ENCODE measurements at places on chromosomes 16 and 17. TPM values are rescaled to one million over a fixed set of nuclear protein-coding genes. Genes with fewer than 3 reads are reported as not detected.
A peak's percentile ranks its signal among the peaks of the same experiment; 100 is the strongest.

Gene PPP1R27
- total RNA-seq, result not detected

Gene SYT17
- total RNA-seq, result 6.2 TPM

Gene YPEL3
- 21.1 TPM for total RNA-seq

Gene POLR3E
- total RNA-seq, result 45.4 TPM

Gene CTRB2
- not detected for total RNA-seq

Gene ATP2A1
- 0.16 TPM for total RNA-seq

DNA sequence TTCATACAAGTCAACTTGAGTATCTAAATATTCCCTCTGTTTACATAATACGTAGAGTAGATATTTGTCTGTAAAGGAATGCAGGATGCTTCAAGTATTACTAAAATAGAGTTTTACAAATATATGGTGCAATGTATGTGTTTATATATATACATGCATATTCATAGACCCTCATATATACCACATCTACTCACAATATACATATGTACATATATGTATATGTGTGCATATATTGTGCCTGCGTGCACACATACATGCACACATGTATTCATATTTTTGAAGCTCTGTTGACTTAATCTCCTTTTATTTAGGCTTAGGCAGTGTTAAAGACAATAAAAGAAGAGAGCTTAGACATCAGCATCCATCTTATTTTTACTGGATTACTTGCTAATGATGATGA, 616.6 kb upstream of the GOT2 start:
- DNase-seq, result no peak

DNA sequence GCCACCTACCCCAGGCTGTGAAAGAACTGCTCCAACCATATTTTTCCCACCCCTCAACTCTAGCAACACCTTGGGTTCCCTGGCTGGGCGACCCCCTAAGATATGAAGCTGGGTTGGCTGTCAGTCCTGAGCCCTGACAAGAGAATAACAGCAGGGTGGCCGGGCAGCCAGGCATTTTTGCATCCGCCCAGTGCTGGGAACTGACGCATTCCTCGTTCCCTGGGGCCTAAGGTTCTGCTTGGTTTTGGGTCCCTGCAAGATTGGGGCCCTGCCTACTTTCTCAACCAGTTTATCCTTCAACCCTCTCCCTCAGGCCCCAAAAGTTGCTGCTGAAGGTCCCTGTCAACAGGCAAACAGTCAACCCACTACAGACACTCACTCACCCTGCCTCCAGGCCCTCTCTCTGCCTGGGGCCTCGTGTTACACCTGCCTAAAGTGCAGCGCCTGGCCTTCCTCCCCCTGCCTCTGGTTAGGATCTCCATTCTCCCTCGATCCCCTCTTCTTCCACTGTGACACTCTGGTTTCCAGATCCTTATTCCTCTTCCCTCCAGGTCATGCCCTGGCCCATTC, 151.5 kb downstream of the STX8 start:
- no peak for DNase-seq

DNA sequence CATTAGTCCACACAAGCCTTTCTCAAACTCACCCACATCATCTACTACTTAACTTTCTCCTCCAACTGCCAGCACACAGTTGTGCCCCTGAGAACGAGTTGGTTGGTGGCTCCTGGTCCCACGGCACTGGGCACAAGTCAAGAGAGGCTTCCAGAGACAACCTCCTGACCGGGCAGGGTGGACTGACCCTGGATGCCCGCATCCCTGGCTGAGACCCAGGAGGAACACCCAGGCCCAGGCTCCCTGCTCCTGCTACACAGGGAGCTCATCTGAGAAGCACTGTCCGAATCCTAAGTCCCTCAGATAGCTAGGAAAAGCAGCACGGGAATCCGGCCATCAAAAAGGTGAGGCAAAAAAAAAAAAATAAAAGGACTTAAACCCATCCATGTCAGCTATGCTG, 29.0 kb downstream of the WDR45B start:
- DNase-seq, result no peak

DNA sequence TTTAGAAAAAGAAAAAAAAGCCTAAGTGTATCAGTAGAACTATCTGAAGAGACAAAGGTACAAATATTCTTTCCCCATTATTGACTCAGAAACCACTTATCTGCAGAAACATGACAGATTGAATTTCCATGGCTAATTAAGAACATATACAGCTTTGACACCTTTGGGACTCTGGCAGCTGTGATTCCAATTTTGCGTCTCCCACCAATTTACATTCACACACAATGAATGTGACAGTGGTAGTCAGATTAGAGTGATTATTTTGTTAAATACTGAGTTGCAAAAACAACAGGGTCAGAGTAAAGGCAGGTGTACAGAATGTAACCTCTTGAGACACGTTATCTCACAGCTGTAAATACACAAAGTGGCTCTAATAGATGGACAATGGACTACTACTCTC, 5.3 kb upstream of the PPM1D start:
- no peak for DNase-seq

- no peak for DNase-seq
These were observed 1.0 kb upstream of the HSBP1 start for GRCh38 chr16:83806731-83807130.

- DNase-seq, result peak; percentile 48
These were observed 599 bp downstream of the RNF112 start for GRCh38 chr17:19411631-19412030.

DNA sequence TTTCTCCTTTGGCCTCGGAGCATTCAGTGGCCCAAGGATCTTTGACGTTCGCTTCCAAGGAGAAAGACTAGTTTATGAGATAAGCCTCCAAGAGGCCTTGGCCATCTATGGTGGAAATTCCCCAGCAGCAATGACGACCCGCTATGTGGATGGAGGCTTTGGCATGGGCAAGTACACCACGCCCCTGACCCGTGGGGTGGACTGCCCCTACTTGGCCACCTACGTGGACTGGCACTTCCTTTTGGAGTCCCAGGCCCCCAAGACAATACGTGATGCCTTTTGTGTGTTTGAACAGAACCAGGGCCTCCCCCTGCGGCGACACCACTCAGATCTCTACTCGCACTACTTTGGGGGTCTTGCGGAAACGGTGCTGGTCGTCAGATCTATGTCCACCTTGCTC, 1.4 kb downstream of the AOC3 start:
- no peak for DNase-seq

DNA sequence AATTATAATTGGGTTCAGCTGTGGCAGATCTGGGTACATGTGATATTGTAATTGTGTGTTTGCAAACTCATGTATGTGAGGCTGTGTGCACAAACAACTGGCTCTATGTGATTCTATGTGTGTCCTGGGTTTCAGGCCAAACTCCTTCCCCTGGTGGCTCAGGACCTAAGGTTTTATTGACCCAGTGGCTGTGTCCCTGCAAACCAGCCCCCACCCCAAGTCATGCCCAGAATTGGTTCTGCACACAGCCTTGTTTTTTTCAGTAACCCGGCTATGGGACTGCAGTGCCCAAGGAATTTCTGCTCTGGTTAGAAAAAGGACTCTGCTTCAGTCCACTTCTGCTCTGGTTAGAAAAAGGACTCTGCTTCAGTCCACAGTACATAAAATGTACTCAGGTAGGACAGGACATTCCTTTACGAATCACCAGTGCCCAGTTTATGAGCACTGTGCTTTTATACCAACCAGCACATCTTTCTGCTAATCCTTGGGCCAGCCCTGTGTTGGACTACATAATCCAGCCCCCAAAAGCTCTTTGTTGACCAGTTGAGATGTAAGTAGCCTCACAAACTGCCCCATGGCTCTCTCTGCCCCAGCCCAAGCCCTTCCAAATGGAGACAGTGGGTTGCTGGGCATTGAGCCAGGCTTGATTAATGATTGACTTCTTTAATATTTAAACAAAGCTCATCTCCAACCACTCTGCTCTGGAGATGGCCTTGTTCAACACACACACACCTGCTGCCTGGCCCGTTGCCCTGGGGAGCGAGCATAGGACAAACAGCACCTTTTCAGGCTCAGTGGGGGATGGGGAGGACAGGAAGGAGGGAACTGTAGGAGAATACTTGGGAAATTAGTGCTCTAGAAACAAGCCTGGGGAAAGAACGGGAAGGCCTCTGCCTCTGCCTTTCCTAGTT, 2.9 kb upstream of the KCNH6 start:
- no peak for DNase-seq

GRCh38 chr17:2709183-2709661, 2.3 kb downstream of the CLUH start:
- DNase-seq, result no peak

- DNase-seq, result no peak
These were observed 42.9 kb downstream of the PRKCA start for GRCh38 chr17:66345264-66345663.

DNA sequence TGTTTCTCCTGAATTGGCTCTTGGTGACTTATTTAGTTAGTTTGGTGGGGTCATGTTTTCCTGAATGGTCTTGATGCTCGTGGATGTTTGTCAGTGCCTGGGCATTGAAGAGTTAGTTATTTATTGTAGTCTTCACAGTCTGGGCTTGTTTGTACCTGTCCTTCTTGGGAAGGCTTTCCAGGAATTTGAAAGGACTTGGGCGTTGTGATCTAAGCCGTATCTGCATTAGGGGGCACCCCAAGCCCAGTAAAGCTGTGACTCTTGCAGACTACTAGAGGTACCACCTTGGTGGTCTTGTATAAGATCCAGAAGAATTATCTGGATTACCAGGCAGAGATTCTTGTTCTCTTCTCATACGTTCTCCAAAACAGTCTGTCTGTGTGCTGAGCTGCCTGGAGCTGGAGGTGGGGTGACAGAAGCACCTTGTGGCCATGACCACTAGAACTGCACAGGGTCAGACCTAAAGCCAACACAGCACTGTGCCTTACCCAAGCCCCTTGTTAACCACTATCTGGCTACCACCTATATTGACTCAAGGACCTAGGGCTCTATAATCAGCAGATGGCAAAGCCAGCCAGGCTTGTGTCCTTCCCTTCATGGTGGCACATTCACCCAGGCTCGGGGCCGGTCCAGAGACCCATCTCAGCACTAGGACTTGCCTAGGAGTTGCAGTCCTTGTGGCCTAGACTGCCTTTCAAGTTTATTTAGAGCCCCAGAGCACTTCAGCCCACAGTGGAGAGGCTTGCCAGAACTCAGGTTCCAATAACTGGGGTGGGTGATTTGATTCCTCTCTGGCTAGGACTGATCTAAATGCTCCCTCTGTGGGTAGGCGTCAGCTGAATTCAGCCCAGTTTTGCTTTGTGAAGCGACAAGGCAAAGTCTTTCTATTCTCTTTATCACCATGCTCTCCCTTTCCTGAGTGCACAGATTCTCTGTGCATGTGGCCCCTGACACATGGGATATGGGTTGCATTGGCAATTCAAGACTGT, 11.0 kb downstream of the RNF135 start:
- DNase-seq, result no peak

- peak; percentile 68 for DNase-seq
These were observed 14.9 kb upstream of the CBFB start for GRCh38 chr16:67013823-67014633.

DNA sequence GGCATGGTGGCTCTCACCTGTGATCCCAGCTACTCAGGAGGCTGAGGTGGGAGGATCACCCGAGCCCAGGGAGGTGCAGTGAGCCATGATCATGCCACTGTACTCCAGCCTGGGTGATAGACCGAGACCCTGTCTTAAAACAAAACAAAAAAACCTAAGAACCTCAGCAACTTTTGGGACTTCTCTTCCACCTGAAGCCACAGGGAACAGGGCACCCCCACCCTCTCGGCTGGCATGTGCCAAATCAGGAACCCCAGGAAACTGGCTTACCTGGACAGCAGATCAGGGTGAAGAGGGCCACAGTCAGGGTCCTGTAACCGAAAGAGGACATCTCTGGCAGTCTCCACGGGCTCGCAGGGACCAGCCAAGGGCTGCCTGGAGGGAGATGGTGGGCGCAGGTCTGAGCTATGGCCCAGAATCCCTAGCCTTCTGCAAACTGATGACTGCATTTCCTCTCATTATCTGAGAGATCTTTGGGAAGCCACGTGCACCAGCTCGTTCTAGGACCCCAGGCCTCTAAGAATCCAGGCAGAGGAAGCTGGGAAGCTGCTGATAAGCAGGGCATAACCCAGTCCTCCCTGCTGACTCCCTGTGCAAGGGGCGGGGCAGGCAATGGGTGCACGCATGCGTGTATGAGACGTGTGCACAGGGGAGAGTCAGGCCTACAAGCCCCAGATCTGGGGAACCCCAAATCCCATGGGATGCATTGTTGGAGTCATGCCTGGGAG, 8.4 kb downstream of the PRR29 start:
- no peak for DNase-seq

- no peak for DNase-seq
These were observed 931.9 kb upstream of the SOX9 start for GRCh38 chr17:71188811-71189492.

DNA sequence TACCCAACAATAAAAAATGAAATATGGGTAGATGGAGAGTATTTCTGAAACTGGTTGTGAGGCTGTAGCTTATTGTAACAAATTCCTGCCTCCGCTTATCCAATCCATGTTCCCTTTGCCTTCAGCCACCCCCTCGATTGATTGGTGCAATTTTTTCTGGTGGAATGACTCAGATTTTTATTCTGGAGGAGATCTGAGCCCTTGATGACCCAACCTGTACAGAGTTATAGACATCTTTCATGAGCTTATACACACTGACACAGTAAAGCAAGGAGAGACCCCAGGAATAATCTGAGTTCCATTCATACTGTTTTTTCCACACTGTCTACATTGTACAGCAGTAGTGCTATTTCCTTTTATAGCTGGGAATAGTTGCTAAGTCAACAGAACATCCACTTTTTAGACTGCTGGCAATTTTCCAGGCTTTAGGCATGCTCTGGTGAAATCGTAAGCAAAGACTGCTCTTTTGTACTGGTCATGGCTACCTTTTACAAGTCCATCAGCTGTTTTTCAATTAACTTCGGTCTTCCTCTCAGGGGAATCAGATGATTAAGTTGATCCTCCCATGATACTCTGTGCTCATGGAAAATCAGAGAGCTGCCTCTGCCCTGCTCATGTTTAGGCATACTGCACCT, 30.1 kb downstream of the CCL4 start:
- DNase-seq, result no peak

DNA sequence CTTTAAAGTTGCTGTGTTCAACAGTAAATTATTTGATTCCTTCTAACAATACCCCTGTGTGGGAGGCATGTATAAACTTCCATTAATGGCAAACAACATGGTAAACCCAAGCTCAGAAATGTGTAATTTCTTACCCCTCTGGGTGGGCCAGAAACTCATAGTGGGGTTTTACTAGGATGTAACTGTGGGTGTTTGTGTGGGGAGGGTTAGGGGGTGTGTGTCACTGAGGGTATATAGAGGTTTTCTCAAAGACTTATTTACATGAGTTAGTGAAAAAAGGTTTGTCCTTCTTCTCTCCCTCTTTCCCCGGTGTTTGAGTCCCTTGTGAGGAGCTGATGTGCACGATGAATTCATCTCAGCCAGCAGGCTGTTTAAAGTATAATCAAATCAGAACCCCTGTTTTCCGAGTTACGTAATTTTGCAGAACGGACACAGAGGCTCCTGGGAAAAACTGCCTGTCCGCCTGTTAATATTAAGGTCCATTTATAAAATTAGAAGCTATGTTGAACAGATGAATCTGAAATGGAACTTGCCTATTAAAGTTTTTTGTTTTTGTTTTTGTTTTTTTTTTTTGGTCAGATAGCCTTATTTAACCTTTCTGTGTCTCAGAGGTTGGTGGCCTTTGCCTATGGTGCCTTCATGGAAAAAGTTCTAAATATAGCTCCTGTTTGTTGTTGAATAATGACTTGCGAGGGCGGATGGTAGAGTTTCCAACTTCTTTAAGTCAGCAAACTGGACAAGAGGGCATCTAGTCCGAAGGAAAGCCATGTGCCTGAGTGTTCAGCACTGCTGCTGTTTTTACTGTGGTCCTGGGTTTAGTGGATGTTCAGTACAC, 73.3 kb downstream of the MSI2 start:
- no peak for DNase-seq

Data from occipital lobe (tissue), 3 donors.